Thyroid gland (tissue), 4 donors: ENCODE measurements at places on chromosomes 11 and 22. TPM values are rescaled to one million over a fixed set of nuclear protein-coding genes. Genes with fewer than 3 reads are reported as not detected.

GRCh38 chr22:43743131-43743530 is 69.0 kb downstream of the EFCAB6 start:
- DNase-seq, result no peak

GRCh38 chr11:72380132-72380503 is 54.2 kb downstream of the CLPB start:
- DNase-seq, result peak; percentile 64

- no peak for DNase-seq
Measured at GRCh38 chr11:44446366-44446762, 119.1 kb upstream of the CD82 start.

DNA sequence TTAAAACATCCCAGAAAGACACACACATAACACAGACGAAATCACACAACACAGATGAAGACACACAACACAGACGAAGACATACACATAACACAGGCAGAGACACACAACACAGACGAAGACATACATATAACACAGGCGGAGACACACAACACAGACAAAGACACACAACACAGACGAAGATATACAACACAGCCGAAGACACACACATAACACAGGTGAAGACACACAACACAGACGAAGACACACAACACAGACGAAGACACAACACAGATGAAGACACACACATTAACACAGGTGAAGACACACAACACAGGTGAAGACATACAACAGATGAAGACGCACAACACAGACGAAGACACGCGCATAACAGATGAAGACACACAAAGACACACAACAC is 4.8 kb upstream of the MOB2 start:
- no peak for DNase-seq

LGR4 gene
- total RNA-seq, result 53.0 TPM

KRTAP5-5 gene
- not detected for total RNA-seq
